ENCODE measurements at places on chromosomes 11 and 22. TPM values are rescaled to one million over a fixed set of nuclear protein-coding genes. Genes with fewer than 3 reads are reported as not detected.
A peak's percentile ranks its signal among the peaks of the same experiment; 100 is the strongest.

GALNT18 gene
- total RNA-seq = 2.4 TPM

- peak; percentile 72 for DNase-seq
Measured at GRCh38 chr11:133082841-133083488, 449.3 kb downstream of the OPCML start.

CRYBB3 gene
- 0.30 TPM for total RNA-seq

GRCh38 chr11:130644187-130644586, 195.7 kb downstream of the ADAMTS15 start:
- DNase-seq = no peak

- DNase-seq = no peak
Measured at GRCh38 chr22:27255580-27255979, 546.0 kb downstream of the MN1 start.

GRCh38 chr11:19938866-19939265, 221.4 kb downstream of the DBX1 start:
- no peak for DNase-seq

All from activated T-cell treated with anti-CD3 and anti-CD28 coated beads, Interleukin-2, amount 50 U/mL, for 72 hours (primary cell).